HS-27A (cell line): ENCODE measurements at places on chromosomes 4 and X.

DNA sequence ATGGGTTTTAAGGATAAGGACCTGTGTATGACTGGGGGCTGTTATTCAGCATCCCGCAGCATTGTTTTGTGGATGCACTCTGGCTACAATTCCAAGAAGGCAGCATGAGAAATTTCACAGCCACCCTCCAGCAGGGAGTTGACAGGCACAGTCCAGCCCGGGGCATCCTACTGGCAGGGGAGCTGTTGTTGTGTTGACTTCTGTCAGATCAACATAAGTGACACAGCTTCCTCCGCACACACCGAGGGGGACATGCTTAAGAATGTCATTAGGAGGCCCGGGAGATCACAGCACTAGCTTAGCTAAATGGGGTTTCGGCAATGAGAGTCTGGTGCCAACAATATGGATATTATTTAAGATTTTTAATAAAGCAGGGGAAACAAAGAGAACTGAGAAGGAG, 326.5 kb downstream of the ASMT start:
- DNase-seq, result no peak

- no peak for DNase-seq
Measured at GRCh38 chr4:8289151-8289750, 19.7 kb downstream of the HTRA3 start.

DNA sequence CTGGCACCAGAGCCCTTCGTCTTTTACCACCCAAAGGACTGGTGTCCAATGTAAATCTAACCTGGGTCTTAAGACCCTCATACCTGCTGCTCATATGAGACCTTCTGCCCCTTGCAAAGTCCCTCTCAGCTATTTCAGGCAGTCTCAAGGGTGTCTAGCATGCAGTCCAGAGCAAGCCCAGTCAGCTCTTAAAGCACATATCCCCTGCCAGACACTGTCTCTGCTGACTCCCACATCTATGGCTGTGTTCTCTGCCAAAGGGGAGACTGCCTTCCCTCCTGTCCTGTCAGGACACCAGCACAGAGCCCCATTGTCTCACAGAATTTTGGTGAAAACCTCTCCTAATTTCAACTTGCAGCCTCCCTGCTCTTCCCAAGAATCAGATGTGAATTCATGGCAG, 118.5 kb downstream of the PARM1 start:
- no peak for DNase-seq

DNA sequence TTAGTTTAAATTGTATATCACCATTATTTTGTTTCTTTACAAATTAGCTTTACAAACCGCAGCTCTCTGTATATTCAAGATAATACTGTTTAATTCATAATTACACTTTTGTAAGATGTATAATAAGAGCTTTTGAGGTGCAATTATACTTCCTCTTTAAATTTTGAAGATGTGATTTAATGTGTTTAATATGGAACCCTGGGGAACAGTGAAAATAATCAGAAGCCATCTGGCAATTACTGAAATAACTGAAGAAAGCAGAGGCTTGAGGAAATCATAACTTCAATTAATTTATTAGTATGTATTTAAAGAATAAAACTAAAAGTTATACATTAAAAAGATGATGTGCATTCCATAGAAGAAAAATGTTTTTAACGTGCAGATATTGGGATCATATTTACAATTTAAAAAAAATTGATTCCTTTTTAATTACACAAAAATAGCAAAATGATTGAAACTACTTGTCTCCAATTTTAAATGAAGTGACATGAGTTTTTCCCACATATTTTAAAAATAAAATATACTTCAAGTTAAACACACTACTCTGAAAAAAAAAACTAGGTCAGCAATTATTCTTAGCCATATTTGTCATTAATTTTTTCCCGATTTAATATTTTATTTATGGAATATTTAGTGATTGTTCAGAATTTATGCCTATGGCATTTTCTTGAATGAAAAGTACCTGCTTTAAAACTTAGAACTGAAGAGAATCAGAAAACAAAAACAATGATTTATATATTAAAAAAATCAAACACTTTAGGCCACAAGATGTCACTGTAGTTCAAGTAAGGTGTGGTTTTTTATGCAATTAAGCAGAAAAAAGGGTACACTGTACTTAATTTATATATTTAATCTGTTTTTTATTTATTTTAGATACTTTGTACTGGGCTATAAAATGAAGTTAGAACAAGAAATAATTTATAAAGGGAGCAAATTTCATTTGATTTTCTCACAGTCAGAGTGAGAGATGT, 942.7 kb upstream of the NDST4 start:
- DNase-seq, result no peak

- DNase-seq, result no peak
Measured at GRCh38 chr4:98293104-98293887, 32.1 kb downstream of the RAP1GDS1 start.

GRCh38 chrX:154490021-154490413, 412 bp downstream of the SLC10A3 start:
- DNase-seq, result peak; percentile 38

GRCh38 chrX:145832796-145833195, 15.2 kb downstream of the SLITRK2 start:
- no peak for DNase-seq

DNA sequence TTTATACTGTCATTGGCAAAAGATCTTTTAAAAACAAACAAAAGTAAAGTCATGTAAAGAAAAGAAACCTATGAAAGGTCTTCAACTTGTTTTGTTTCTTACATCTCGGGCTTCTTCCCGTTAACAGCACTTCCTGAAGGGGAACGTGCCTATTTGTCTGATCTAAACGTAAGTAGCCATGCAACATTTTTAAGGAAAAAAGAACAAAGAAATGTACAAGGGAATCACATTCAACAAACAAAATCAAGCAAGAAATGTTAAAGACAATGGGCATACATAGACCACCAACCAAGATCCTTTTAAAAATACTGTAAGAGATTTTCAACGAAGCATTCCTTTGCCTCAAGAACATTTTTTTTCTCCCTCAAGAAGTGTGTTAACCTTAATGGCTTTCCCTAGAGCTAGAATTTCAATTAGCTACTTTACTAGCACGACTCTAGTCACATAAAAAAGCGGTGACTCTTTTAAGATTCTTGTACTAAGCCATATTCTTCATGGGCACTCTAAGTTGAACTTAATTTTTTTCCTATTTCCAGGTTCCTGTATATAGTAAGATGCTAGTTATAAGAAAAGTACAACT, 112.0 kb upstream of the TTC29 start:
- no peak for DNase-seq

DNA sequence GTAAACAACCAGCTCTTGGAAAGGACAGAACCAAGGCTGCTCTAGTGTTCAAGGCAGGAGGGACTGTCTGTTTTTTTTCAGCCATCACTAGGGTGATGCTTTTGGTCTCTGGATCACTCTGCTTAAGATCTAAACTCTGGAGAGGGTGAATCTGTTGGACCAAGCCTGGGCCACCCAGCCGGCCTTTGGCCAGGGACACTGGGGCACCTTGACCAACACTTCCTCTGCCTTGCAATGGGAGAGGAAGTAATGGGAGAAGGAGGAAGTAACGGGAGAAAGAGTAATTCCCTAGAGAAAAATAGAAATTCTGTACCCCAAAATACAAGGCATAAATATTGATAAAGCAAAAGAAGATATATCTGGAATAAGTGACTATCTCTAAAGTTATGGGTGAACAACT, 12.9 kb downstream of the CHRNA9 start:
- DNase-seq, result no peak

DNA sequence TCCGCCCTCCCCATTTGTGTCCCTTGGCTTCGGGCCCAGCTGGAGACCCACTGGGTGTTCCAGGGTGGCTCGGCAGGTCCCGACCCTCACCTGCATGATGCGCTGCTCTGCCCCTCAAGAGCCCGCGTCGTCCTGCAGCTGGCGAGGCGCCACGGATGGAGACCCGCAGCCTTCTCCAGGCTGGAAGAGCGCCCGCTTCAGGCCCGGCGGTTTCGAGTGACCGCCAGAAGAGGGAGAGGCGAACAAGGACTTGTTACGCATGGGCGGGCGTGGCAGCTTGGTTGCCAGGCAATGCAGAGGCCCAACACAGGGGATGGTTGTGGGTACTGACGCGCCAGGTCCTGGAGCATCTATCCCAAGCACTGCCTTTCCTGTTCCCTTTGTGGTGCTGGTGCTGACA, at the start of gene PDCL2:
Gene PDCL2 (minus strand): TSS at position 232 of the 400 bp plus-strand sequence. CDS start 136 bp downstream, at position 96.
- DNase-seq, result no peak

- DNase-seq, result no peak
Measured at GRCh38 chr4:1033840-1034551, 22.6 kb downstream of the FGFRL1 start.

- DNase-seq, result no peak
Measured at GRCh38 chrX:49792376-49792775, 36.7 kb upstream of the PAGE4 start.

DNA sequence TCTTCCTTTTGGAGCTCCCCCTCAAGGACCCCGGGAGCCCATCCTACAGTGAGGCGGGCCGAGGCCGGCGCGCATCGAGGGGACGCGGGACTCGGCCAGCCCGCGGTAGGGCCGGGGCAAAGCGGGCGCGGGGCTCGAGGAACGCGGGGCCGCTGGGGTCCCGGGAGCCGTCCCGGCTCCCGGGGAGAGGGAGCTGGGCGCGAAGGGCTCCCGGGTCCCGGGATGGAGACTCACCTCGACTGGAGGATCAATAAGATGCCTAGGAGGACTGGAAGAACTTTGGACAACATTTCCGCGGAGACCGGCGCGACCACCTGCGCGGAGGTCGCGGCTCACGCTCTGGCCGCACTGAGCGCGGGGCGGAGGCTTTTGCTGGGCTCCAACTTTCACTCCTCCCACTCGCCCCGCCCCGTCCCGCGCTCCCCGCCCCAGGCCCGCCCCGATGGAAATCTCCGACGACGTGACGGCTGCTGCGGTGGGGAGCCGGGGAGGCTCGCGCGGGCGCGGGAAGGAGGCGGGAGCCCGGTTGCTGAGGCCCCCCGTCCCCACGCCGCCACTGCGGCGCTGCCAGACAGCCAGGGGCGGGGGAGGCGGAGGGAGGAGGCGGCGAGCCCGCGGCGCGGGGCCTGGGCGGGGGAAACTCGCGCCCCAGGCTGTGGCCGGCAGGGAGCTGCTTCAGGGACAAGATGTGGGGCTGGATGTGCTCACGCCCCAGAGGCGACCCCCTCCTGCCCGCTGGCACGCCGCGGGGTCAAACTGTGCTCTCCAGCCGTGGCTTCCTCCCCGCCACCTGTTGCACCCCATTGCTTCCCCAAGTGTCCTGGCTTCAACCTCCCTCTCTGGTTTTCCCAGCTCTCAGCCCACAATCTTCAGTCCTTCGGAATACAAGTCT, at the start of gene GABRE:
Gene GABRE (minus strand): TSS at position 341 of the 892 bp plus-strand sequence. CDS start 51 bp downstream, at position 290.
- no peak for DNase-seq

GRCh38 chrX:1151378-1152077, 60.9 kb downstream of the CRLF2 start:
- no peak for DNase-seq

DNA sequence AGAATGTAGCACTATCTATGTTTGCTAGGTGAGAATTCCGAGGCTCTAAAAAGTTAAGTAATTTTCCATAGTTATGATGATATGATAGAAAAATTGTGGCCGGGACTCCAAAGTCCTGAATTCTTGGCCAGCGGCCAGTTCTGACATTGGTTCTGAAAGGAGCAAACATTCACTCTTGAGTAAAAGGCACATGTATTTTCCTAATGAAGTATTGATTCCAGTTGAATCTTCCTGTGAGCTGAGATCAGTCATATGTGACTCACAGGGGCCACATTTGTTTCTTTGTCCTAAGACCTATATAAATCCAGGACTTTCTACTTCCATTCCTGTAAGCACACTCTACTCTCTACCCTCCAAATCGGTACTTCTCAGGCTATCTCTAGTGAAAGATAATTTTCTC, 349.9 kb downstream of the BMPR1B start:
- DNase-seq, result no peak

DNA sequence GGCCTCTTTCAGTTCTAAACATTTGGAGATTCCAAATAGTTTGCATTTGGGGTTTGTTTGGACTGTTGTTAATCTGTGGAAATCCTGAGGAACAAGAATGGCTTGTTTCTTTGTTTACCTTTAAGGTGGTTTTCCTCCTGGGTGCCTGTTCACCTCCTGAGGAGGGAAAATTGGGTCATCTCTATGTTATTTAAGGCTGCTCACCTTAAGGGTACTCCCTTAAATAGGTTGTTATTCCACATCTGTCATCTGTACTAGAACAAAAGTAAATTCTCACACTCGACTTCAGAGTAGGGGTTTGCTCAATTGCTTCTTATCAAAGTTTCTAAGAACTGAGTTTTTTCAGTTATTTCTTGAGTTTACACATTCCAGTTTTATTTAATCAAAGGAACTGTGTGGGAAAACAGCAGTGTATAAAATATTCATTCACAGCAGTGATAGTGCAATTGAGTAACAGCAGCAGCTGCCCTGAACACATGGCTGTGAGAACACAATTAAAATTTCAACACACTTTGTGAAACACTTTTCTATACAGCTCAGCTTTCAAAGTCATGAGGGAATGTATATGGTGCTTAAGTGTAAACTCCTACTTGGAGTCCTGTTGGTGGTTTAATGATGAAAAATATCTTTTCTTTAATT, 238.5 kb upstream of the PGRMC2 start:
- DNase-seq, result no peak

DNA sequence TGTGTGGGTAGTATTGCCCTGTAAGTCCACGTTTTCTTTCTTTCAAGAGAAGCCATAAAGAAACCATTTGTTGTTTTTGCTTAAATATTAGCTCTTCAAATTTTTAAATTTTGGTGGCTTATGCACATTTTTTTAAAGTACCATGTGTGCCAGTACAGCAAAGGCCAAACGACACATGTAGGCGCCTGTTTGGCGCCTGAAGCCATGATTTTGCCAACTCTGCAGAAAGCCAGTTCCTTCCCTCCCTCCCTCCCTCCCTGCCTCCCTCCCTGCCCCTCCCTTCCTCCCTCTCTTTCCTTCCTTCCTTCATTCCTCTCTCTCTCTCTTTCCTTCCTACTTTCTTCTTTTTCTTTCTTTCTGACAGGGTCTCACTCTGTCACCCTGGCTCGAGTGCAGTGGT, 65.9 kb upstream of the LIMCH1 start:
- no peak for DNase-seq

DNA sequence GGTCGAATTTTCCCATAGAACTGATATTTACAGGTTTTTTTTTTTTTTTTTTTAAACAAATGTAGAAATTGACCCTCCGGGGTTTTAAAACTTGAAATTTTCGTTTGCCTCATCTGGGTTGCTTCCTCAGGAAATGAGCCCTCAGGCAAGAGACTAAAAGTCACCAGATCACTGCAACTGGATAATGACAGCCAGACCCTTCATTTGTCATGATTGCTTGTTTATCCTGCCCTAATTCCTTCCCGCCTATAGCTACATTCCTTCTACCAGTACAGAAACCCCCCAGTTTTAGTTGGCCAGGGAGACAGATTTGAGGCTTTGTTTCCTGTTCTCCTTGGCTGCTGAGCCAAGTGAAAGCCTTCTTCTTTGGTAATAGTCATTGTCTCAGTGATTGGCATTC, 44.0 kb upstream of the IGFBP7 start:
- DNase-seq, result no peak
